Calu3 (cell line): ENCODE measurements at places on chromosomes 1 and 21. TPM values are rescaled to one million over a fixed set of nuclear protein-coding genes. Genes with fewer than 3 reads are reported as not detected.

The HRNR gene
- not detected in 2 replicates for total RNA-seq

DNA sequence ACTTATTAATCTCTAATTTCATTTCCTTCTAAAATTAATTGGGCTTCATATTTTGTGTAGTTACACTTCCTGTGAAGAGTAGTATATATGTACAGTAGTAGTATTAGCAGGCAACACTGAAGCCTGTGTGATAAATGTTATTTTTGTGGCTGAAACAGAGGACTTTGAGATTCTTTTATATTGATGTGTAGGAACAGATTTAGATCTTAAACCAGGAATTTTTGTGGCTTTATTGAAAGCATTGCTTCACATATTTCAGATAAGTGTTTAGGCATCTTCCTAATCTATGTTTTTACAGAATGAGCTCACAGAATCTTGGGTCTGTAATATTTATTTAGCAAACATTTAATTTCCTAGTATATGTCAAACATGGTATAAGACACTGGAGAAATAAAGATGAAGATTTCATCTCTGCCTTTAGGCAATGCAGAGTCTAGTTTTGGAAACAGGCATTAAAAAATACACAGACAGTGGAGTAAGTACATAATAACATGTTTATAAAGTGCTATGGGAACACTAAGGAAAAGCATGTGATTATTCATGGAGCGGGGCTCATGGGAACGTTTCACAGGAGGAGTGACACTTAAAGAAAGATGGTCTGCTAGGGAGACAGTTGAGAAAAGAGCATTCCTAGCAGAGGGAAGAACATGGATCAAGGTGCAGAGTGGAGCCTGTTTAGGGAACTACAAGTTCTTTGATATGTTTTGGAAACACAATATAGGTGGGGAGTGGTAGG lies 52.7 kb downstream of the MIGA1 start:
- DNase-seq: no peak

GRCh38 chr1:116521186-116521585 lies 49.6 kb downstream of the CD58 start:
- DNase-seq: no peak

DNA sequence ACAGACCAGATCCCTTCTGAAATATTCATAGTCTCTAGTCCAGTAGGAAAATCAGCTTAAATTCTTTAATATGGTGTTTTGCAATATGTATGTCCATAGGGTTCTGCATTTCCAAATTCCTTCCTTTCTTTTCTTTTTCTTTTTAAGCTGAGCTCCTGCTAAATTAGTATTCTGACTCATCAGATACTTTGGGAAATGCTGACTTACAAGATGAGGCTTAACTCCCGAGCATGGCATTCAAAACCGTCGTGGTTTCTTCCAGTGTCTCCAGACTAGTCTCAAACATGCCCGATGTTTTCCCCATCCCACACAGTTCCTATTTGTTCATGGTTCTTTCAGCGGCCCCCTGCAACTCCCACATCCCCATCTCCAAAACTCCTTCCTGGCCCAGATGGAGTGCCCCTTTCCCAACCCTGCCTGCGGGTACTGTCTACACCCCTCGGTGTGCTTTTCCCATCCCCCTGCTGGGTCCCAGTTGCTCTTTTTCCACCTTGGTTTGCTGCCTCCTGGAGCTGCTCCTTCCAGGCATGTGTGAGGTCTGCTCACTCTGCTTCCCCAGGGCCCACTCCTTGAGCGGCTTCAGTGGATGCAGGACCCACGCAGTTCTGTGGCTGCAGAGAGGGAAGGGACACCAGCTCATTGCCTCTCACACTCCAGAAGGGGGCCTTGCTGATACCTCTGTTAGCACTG lies 19.5 kb upstream of the ETV3 start:
- DNase-seq: no peak

The FALEC gene
- total RNA-seq: 0.71 TPM in 1 of 2 replicates, not detected in the other

The FBXO28 gene
- total RNA-seq: 100 and 101 TPM in 2 replicates

The RSPO1 gene
- not detected in 2 replicates for total RNA-seq

The HSPB7 gene
- total RNA-seq: not detected in 2 replicates

DNA sequence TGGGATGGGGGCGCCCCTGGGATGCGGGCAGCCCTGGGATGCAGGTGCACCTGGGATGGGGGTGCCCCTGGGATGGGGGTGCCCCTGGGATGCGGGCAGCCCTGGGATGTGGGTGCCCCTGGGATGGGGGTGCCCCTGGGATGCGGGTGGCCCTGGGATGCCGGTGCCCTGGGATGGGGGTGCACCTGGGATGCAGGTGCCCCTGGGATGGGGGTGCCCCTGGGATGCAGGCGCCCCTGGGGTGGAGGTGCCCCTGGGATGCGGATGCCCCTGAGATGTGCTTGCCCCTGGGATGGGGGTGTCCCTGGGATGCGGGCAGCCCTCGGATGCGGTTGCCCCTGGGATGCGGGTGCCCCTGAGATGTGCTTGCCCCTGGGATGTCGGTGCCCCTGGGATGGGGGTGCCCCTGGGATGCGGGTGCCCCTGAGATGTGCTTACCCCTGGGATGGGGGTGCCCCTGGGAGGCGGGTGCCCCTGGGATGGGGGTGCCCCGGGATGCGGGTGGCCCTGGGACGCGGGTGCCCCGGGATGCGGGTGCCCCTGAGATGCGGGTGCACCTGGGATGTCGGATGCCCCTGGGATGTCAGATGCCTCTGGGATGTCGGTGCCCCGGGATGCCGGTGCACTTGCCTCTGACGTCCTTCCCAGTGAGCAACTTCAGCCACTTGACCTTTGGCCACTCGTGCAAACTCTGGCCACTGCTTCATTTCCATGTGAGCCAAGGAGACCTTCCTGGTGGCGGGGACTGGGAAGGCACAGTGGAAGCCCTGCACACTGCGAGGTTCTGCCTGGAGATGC lies 37.3 kb upstream of the SLC19A1 start:
- DNase-seq: no peak

The ZNF683 gene
- not detected in 2 replicates for total RNA-seq
